ENCODE measurements at places on chromosomes 11 and 22.

DNA sequence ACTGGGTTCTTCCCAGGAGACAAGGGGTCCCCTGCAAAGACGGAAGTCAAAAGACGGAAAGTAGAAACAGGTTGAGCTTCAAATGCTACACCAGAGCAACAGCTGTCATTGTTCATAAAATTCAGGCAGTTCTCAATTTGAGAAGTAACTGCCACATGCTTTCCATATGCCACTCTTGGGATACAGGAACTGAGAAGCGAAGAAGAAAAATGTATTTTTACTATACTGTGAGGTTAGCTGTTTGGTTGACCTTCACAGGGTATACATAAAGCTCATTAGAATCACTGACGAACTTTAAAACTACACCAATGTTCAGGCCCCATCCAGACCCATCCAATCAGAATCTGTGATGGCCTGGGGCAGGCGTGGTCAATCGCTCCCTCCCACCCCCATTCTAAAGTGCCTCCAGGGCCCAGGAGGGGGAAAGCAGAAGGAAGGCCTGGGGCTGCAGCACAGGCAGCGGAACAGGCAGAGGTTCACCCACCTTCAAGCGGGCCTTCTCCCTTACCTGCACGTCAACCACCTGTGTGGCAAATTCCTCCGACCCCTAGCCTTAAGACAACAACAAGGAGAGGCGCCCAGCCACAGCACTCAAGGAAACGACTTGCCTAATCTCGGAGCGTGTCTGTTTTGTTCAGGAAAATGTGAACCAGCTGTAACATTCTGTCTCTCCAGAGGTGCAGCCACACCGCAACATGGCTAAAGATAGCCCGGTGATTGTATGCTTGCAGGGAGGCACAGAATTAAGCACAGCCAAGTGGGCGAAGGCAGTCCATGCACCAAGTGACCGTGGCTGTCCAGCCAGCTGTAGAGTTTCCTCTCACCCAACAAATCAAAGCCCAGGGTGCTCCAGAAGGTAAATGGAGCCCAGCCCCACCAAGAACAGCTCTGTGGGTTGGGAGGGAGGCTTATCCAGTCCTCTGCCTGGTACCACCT lies 82.6 kb downstream of the MICAL3 start:
- DNase-seq: no peak

DNA sequence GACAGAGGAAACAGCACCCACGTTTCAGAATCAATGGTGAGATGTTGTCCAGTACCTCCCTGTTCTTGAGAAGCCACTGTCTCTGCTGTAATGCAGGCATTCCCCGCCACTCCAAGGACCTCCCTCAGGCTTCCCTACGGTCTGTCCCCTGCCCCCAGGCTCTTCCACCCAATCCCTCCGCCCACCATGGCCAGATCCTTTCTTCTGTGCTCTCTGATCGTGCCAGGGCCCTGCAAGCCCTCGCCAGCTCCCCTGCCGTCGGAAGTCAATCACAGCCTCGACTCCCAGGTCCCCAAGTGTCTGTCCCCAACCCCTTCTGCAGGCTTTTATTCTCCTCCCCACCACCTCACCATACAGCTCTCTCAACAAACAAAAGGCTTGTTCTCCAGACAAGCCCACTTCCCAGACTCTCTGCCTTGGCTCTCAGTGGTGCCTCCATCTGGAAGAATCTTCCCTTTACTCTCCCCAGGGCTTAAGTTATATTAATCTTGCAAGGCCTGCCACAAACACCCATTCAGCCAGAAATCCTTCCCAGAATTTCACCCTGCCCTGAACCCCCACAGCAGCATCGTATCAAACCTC lies 13.7 kb downstream of the SCN4B start:
- DNase-seq: no peak

DNA sequence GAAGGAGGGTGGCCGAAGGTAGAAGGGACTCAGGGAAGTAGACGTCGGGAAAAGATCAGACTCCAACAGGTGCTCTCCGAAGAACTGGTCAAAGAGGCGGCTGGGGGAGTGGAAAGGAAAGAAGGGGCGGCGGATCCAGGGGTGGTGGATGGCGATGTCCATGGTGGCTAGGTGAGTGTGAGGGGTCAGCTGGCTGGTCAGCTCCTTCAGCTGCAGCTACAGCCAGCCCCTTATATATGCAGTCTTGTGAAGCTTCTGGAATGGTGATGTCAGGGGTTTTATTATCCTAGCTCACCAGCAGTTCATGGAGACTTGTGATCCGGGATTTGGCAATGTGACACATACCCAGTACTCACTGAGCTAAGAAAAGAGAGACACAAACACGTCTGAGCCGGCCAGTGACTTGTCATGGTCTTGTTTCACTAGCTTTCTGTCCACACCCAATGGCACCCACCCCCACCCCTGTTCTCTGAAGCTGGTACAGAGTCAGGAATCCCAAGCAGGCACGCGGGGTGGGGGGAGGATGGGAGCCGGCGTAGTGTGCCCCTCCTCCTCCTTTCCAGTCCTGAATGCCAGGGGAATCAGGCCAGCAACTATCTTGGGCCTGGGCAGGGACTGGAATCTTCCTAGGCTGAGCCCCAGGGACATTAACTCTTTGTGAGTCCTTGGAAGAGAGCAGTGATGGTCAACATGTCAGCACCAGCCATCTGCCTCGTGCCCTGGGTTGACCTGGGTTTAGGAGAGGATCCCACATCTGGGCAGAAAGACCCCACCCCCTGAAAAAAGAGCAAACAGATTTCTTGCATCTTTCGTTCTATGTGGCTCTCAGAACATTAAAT lies at the start of gene CRYAB:
TSS of gene CRYAB (minus strand) at position 208 of the 839 bp plus-strand sequence. CDS start at position 162, 46 bp downstream.
- no peak for DNase-seq

GRCh38 chr11:115193914-115194801 lies 310.1 kb downstream of the CADM1 start:
- DNase-seq: no peak

- no peak for DNase-seq
Measured at GRCh38 chr11:79428406-79428805, 12.4 kb downstream of the TENM4 start.

DNA sequence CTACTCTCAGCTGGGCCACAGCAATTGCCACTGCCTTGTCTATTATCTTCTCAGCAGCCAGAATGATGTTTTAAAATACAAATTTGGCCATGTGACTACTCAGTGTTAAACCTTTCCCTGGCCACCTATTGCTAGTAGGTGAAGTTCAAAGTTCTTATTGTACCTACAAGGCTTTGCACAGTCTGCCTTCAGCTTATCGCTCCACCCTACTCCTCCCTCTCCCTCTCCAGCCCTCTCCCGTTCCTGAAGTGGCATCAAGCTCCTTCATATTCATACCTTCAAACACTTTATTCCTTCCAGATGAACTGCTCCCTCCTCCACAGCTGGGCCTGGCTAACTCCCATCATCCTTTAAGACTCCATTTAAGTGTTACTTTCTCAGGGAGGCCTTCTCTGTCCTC lies 37.3 kb downstream of the OR10A6 start:
- DNase-seq: no peak

- DNase-seq: no peak
Measured at GRCh38 chr11:45683271-45684058, 18.0 kb upstream of the CHST1 start.

DNA sequence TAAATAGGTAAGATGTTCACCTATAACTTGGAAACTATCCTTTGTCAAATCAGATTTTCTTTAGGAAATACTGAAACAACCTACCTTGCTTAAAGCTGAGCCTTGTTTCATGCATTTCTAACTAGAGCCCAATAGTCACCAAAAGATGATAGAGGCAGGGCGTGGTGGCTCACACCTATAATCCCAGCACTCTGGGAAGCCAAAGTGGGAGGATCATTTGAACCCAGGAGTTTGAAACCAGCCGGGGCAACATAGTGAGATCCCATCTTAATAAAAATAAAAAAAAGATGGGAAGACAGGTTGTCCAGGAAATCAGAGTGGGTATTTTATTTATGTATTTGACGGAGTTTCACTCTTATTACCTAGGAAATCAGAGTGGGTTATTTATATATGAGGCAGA lies 38.3 kb downstream of the DDX6 start:
- DNase-seq: no peak

GRCh38 chr22:49823289-49824045 lies 4.2 kb downstream of the BRD1 start:
- DNase-seq: no peak

DNA sequence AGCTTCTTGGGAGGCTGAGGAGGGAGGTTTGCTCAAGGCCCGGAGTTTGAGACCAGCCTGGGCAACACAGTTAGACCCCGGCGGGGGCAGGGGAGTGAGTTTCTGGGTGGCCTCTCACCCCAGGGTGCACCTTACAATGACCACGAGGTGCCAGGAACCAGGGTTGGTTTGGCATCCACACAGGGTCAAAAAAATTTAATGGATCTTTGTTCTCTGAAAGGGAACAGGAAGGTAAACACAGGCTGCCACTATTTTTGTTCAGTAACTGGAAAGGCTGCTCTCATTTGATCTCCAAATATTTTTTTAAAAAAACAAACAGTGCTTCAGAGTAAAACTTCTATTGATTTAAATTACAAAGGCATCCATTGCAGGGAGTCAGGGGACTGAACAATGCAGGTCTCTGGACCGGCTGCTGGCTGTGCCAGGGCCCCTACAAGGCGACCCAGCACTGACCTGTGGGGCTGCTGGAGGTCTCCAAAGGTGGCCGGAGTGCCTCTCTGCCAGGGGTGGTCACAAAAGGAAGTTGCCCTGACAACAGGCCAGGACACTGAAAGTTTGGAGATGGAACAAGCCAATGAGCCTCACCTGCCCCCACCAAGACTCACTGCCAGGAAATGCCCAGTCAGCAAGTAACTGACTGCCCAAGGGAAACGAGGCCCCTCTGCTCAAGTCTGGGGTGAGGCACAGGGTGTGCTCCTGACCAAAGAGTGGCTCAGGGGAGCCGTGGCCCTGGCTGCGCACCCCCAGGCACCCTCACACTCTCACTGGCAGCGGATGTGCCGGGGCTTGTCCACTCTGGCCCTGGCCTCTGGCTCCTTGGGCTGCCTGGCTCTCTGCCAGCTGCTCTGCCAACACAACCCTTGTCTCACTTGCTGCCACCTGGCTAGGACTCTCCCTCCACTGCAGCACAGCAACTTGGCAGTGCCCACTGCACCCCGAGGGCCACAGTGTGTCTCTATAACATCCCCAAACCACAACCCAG lies 51.8 kb downstream of the ARFGAP3 start:
- DNase-seq: no peak

- no peak for DNase-seq
Measured at GRCh38 chr11:48880021-48880441, 103.7 kb downstream of the TRIM51G start.

GRCh38 chr11:105466582-105467228 lies 143.2 kb upstream of the GRIA4 start:
- no peak for DNase-seq

DNA sequence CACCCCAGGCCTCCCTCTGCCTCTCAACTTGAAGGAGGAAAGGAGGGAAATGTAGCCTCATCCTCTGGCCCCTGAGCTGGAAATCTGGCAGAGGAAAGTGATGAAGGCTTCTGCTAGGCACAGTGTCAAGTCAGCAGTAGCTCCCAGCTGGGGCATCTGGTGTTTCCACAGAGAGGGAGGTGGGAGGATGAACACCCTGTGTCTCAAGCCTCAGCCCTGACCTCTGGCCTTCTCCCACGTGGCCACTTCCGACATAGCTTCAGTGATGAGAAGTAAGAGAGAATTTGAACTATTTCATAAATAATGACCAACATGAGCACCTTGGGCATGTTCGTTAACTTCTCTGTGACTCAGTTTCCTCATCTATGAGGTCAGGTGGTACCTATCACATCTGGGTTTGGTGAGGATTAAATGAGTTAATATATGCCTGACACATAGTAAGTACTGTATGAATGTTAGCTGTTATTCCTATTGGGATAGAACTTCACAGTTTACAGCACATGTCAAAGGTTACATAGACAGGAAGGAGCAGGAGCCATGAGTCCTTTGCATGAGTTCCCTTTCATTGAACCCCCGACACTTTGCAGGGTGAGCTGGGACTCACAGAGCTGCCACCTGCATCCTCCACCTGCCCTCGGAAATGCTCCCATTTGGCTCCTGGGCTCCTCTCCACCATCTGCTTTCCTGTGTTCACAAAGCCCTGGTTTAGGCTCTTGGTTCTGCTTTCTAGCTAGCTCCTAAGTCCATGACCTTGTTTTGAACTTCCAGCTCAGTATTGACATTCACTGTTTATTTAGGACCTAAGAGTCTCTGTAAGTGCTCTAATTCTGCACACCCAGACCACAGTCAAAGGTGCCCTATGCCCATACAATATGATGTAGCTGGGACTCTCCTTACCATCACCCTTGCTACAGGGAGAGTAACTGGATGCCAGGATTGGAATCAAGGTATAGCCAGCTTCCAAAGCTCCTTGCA lies 61.7 kb downstream of the CSNK2A3 start:
- no peak for DNase-seq

DNA sequence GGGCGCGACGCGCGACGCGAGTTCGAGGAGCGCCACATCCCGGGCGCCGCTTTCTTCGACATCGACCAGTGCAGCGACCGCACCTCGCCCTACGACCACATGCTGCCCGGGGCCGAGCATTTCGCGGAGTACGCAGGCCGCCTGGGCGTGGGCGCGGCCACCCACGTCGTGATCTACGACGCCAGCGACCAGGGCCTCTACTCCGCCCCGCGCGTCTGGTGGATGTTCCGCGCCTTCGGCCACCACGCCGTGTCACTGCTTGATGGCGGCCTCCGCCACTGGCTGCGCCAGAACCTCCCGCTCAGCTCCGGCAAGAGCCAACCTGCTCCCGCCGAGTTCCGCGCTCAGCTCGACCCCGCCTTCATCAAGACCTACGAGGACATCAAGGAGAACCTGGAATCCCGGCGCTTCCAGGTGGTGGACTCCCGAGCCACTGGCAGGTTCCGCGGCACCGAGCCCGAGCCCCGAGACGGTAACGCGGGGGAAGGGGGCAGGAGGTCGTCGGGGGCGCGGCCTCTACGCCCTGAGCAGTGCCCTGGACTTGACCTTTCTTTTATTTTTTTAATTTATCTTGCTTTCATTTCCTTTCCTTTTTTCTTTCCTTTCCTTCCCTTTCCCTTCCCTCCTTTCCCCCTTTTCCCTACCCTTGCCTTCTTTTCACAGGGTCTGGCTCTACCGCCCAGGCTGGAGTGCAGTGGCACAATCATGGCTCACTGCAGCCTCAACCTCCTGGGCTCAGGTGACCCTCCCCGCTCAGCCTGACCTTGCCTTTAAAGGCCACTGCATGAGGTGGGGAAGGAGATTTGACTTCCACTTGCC lies 5.0 kb downstream of the MPST start:
- no peak for DNase-seq

GRCh38 chr11:7484645-7485044 lies 661 bp upstream of the OLFML1 start:
- DNase-seq: no peak

- DNase-seq: no peak
Measured at GRCh38 chr22:50569041-50569459, 6.3 kb upstream of the SYCE3 start.

GRCh38 chr11:94806419-94806818 lies 38.3 kb downstream of the AMOTL1 start:
- DNase-seq: no peak

Measured in COR-L47 (cell line).